ENCODE measurements at places on chromosomes 2 and 18. TPM values are rescaled to one million over a fixed set of nuclear protein-coding genes. Genes with fewer than 3 reads are reported as not detected.

CAVIN2 gene
- 16.5 TPM for total RNA-seq

CREG2 gene
- 2.2 TPM for total RNA-seq

ZFP36L2 gene
- total RNA-seq, result 874 TPM

TMEM37 gene
- total RNA-seq, result not detected

CYRIA gene
- total RNA-seq, result not detected

DSG4 gene
- total RNA-seq, result not detected

MARCO gene
- total RNA-seq, result not detected

LTBP1 gene
- total RNA-seq, result 3.7 TPM

GRCh38 chr2:161651547-161651946 is 27.3 kb downstream of the SLC4A10 start:
- DNase-seq, result no peak
- H3K36me3 ChIP-seq, result no peaks in the 10 kb centered on the region
- no peaks in the 10 kb centered on the region for H3K4me1 ChIP-seq
- H3K27me3 ChIP-seq, result no peaks in the 10 kb centered on the region
- no peak overlapping the region for H3K27ac ChIP-seq

- no peak overlapping the region for H3K4me3 ChIP-seq
- no peaks in the 10 kb centered on the region for H3K27me3 ChIP-seq
- H3K4me1 ChIP-seq, result peaks cover 5% of the 10 kb centered on the region
- H3K36me3 ChIP-seq, result no peaks in the 10 kb centered on the region
Observed at GRCh38 chr2:136233298-136233697, 115.3 kb upstream of the CXCR4 start.

GRCh38 chr2:215931256-215931903 is 82.0 kb downstream of the MREG start:
- no peak overlapping the region for H3K27ac ChIP-seq
- DNase-seq, result peak; percentile 40
- no peaks in the 10 kb centered on the region for H3K36me3 ChIP-seq
- no peaks in the 10 kb centered on the region for H3K27me3 ChIP-seq
- no peaks in the 10 kb centered on the region for H3K4me1 ChIP-seq

- no peaks in the 10 kb centered on the region for H3K36me3 ChIP-seq
- DNase-seq, result no peak
- no peak overlapping the region for H3K27ac ChIP-seq
- H3K27me3 ChIP-seq, result no peaks in the 10 kb centered on the region
Observed at GRCh38 chr2:67851956-67852824, 210.6 kb downstream of the C1D start.

GRCh38 chr2:145484448-145485097 is 964.7 kb upstream of the ZEB2 start:
- no peaks in the 10 kb centered on the region for H3K27me3 ChIP-seq
- H3K4me1 ChIP-seq, result no peaks in the 10 kb centered on the region
- H3K4me3 ChIP-seq, result no peak overlapping the region
- no peak overlapping the region for H3K27ac ChIP-seq
- DNase-seq, result no peak
- H3K36me3 ChIP-seq, result no peaks in the 10 kb centered on the region

- peak overlapping the region; percentile 42 for H3K4me3 ChIP-seq
- H3K27me3 ChIP-seq, result no peaks in the 10 kb centered on the region
- no peaks in the 10 kb centered on the region for H3K4me1 ChIP-seq
- peaks cover 61% of the 10 kb centered on the region for H3K36me3 ChIP-seq
- no peak for DNase-seq
Observed at GRCh38 chr2:135162377-135162776, 110.3 kb downstream of the RAB3GAP1 start.

- no peak for DNase-seq
- no peaks in the 10 kb centered on the region for H3K27me3 ChIP-seq
- H3K36me3 ChIP-seq, result no peaks in the 10 kb centered on the region
- H3K4me1 ChIP-seq, result no peaks in the 10 kb centered on the region
Observed at GRCh38 chr18:8554354-8554753, 54.9 kb upstream of the RAB12 start.

DNA sequence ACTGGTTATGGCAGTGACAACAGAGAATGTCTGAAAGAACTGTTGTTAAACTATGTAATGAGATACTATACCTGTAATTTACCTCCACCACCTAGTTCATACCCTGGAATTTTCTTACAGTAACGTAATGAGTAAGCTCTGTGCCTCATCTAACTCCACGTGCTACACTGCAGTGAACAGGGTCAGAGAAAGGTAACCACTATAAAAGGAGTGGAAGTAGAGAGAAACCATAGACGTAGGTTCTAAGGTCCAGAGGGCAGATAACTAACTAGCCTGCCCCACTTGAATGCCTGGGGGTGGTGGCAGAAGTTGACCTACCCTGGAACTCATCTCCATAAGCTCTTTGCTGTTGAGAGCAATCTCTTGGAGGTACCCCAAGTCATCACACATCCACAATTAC is 32.0 kb upstream of the B4GALT6 start:
- no peak overlapping the region for H3K27ac ChIP-seq
- H3K4me3 ChIP-seq, result no peak overlapping the region
- H3K36me3 ChIP-seq, result no peaks in the 10 kb centered on the region
- H3K4me1 ChIP-seq, result no peaks in the 10 kb centered on the region
- no peaks in the 10 kb centered on the region for H3K27me3 ChIP-seq

Measured in CD4-positive, CD25-positive, alpha-beta regulatory T cell (primary cell).